ENCODE measurements at places on chromosomes 2 and 18.

DNA sequence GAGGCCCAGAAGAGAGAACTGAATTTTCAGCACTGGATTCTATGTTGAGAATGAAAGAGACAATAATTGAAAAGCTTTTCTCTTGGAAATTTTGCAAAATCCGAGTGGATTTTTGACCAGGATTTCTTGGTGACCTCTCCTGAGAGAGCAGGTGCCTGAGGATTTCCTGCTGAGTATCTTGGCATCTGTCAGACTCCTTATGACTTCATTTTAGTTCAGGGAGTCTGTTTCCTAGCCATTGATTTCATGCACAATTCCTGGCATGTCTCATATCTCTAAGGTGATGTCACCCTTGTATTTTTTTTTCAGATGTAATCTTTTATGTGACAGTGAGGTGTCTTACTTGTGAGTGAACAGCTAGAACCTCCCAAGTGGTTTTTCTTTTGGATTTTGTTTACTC lies 195.9 kb downstream of the NEDD4L start:
- DNase-seq: no peak

DNA sequence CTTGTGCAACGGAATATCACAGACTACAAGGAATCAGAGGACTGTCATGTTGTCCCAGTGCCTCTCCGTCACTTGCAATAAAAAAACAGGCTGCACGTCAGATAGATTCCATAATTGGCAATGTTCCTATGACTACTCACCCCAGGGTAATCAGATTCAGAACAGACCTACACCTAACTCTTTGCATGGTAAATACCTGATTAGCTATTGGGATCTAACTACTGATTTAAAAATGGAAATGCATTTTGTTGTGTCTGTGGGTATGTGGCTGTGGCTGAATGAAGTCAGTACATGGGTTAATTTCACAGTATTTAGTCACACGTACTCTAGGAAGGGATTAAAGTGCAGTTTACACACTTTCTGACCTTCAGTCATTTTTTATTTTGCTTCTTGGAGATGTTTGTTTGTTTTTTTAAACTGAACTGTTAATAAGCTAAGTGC lies 91.7 kb downstream of the SCN3A start:
- no peak for DNase-seq

DNA sequence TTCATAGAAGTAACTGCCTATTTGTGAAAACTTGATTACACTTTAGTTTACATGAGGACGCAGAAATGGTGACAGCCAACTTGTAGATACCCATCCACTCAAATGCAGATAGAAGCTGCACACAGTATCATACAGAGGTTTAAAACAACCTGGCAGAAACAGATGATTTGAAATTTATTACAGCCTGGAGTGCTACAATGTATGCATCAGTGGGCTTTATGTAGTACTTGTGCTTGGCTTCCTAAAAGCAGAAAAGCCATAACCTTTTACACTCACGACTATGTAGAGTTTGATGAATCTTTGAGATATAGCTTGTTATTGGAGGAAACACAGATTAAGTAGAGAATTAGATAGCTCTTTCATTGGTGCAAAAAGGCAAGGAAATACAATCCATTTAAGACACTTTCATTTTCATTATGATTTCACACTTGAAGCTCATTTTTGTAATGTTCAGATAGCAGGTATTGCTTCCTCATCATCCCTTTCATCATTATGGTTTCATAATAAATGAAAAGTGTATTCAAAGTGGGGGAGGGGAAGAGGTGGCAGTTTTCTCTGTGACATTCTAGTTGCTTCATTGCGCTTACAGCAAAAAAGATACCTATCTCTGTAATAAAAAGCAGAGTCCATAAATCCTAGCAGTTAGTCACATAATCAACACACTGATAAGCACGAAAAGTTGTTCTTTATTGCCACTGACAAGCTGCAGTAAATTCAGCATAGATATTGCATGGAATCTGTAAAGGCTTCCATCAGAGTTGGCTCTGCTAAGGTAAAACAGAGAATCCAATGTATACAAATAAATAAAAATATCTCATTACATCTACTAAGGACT lies 789.8 kb upstream of the FSHR start:
- DNase-seq: no peak

- no peak for DNase-seq
Observed at GRCh38 chr18:55097456-55098170, 138.4 kb upstream of the CCDC68 start.

- no peak for DNase-seq
Observed at GRCh38 chr2:121375621-121376159, 90.7 kb upstream of the TFCP2L1 start.

DNA sequence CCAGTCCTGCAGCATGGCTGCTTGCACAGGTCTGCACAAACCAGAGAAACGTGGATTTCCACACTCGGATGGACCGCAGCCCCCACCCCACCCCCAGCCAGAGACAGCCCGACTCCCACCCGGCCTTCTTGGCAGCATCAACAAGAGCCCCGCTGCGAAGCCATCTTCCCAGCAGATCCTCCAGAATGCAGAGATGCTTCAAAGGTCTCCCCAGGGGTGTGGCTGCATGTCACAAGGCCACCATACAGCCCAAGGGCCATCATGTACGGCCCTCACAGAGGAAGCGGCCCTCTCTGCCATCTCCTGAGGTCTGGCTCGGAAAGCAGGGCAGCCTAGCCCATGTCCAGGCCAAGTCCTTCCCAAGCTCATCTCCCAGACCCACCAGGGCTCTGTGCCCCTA lies 11.5 kb downstream of the DNMT3A start:
- no peak for DNase-seq

DNA sequence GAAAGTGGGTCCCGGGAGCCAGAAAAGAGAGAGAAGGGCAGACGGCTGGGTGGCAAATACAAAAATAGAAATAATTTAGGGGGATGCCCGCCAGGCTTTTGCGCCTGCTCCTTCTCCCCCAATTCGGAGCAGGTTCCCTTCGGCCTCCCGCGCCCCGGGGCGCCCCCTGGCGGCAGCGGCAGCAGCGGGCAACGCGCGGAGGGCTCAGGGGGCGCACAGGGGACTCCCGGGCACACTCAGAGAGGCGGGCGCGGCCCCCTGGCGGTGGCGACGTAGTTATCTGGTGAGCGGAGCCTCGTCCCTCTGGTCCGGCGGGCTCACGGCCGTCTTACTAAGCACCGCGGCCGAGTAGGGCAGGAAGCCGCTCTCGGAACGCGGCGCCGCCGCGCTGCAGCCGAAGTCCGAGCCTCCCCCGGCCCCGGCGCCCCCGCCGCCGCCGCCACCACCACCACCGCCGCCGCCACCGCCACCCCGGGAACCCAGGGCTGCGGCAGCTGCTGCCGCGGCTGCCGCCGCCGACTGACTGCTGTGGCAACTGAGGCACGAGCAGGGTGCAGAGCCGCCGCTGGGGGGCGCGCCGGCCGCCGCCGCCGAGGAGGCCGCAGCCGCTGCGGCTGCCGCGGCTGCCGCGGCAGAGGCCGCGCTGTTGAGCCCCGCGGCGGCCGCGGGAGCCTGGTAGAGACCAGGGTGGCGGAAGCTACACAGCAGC lies 3.8 kb downstream of the EVX2 start:
- peak; percentile 71 for DNase-seq

DNA sequence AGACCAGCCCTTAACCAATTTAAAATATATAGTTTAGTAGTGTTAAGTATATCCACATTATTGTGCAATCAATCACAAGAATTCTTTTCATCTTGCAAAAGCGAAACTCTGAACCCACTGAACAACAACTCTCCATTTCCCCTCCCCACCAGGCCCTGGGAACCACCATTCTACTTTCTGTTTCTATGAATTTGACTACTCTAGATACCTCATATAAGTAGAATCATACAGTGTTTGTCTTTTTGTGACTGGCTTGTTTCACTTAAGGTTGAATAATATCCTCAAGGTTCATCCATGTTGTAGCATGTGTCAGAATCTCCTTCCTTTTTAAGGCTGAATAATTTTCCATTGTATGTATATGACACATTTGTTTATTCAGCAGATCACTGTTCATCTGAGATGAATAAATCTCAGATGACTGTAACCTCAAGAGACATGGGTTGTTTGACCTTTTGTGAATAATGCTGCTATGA lies 8.1 kb upstream of the SOS1 start:
- DNase-seq: no peak

DNA sequence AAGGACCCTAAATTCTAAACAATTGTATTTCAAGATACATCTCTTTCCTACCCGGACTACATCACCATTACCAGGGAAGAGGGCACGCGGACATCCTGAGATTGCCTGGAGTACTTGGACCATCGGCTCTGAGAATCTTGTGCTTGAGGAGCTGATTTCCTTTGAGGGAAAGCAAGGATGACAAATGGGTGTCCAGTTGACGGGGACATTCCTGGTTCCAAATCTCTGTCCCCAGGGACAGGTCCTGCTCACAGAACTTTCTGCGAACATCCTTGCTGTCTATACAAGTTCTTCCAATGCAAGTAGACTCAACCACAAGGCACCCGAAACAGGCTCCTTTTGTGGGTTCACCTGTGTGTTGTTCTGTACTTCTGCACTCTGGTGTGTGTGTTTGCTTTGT lies 289.5 kb upstream of the MYT1L start:
- DNase-seq: no peak

DNA sequence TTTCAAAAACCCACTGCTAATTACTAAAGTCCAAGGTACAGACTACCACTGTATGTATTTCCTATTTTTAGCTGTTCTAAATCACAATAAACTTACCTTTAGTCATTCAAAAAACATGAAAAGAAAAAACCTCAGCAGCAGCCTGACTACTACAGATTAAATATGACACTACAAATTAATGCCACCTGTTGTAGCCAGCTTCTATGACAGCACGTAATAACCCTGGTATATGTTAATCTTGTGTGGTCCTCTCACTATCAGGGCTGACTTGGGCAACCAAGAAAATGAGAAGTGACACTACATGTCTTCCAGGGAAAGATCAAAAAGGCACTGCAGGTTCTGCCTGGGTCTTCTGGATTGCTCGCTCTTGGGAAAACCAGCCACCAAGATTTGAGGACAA lies 90.6 kb upstream of the FAM124B start:
- DNase-seq: no peak

GRCh38 chr2:104861351-104862057 lies 7.6 kb downstream of the POU3F3 start:
- peak; percentile 70 for DNase-seq

DNA sequence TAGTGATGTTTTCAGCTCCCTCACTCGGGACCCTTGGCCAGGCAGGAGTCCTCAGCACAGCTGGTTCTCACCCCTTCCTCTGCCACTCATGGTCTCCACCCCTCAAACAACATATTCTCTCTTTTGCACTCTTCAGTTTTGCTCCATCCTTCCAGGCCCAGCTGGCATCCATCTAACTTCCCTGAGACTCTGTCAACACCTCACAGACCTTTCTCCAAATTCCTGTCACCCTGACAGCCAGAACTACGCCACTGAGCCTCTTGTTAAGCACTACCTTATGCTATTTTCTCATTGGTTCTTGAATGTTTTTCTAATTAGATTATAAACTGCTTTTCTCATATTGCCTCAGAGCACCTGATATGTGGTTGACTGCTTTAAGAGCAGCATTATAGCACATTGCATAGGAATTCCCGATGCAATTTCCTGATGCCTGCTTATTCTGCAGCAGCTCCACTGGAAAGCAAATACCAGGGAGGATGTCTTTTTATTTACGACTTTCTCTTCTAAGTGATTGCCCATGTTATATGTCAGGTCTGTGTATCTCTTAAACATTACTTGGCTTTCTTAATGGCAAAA lies 12.4 kb upstream of the INO80C start:
- no peak for DNase-seq

GRCh38 chr18:35728676-35729075 lies 147.1 kb downstream of the GALNT1 start:
- no peak for DNase-seq

DNA sequence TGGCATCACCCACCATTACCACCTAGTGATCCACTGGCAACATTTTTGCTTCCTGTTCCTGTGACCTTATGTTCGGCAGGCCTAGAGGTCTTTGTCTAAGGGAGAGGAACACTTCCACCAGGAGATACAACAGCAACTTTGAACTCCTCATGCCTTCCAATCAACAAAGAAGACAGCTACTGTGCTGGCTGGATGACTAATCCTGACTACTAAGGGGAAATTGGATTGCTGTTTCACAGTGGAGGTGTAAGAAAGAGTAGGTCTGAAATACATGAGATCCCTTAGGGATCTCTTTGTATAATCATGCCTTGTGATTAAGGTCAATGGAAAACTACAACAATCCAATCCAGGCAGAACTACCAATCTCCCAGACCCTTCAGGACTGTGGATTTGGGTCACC lies 45.2 kb downstream of the EIF2AK3 start:
- no peak for DNase-seq

GRCh38 chr2:16664052-16664731 lies 1.4 kb downstream of the CYRIA start:
- peak; percentile 28 for DNase-seq

DNA sequence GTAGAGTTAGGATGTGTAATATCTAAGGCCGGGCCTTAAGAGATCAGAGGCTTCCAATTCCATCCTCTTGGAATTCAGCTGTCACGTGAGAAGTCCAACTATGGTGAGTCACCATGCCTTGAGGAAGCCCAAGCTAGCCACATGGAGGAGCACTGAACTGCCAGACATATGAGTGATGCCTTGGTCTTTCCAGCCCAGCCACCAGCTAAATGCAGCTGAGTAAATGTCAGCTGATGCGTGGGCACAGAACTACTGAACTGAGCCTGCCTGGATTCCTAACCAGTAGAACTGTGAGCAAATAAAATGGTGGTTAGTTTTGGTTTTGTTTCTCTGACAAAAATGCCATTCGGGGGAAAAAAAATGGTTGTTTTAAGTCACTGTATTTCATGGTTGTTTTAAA lies 153.7 kb upstream of the SERTAD2 start:
- DNase-seq: no peak

- DNase-seq: no peak
Observed at GRCh38 chr2:148842050-148842449, 33.0 kb upstream of the KIF5C start.

DNA sequence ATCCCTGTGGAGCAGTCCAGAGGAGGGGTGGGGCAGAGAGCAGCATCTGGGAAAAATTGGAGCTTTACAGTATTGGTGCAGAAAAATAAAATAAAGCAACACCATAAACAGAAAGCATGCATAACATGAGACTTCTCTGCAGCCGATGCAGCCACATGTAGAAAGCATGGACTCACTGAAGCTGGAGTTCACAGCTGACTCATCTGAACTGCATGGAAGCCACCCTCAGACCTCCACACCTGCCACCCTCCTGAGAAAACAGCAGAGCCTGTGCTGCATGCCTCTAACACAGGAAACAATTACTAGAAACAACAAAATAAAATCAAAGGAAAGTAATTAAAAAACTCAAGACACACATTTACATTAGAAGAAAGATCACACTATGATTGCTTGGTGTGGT lies 169.4 kb upstream of the ALKAL2 start:
- no peak for DNase-seq

All from NCI-H345 (cell line).